Mesenchymal stem cell (in vitro differentiated cells and primary cell): ENCODE measurements at places on chromosomes 1 and 21.

- peak; percentile 77 for DNase-seq
- no peaks in the 10 kb centered on the region for H3K36me3 ChIP-seq
- H3K4me1 ChIP-seq: peaks cover 4% of the 10 kb centered on the region
Measured at GRCh38 chr1:212030936-212031528, 4.3 kb downstream of the INTS7 start.

- no peaks in the 10 kb centered on the region for H3K4me1 ChIP-seq
- H3K27me3 ChIP-seq: no peaks in the 10 kb centered on the region
- no peak overlapping the region for H3K27ac ChIP-seq
- H3K4me3 ChIP-seq: no peak overlapping the region
Measured at GRCh38 chr1:232786845-232787455, 18.3 kb upstream of the MAP10 start.

GRCh38 chr1:201350884-201351283 lies 26.6 kb downstream of the TNNT2 start:
- H3K4me1 ChIP-seq: peaks cover 4% of the 10 kb centered on the region
- H3K4me3 ChIP-seq: no peak overlapping the region
- DNase-seq: no peak
- H3K36me3 ChIP-seq: no peaks in the 10 kb centered on the region

DNA sequence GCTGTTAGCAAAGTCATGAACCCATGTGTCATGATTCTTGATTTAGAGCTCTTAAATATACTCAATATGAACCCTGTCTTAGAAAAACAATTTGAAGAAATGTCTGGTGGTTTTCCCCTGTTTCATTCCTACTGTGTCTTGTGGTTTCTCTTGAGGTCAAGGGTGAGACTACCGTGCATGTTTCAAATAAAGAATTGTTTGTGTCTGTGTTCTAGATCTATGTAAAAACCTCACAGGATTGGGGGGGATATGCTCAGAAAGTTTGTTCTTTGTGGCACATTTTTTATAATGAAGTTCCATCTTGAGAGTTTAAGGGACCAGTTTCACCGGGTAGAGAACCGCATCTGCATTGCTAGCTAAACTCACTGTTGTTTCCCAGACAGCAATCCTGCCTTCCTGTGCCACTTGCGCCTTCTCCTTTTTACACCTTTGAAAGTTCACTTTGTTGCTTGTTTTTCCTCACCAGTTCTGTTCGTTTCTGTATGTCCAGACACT lies 30.9 kb upstream of the CACYBP start:
- H3K36me3 ChIP-seq: no peaks in the 10 kb centered on the region
- peak; percentile 69 for DNase-seq
- H3K4me1 ChIP-seq: peaks cover 5% of the 10 kb centered on the region
- no peak overlapping the region for H3K4me3 ChIP-seq
- no peaks in the 10 kb centered on the region for H3K27me3 ChIP-seq

GRCh38 chr1:48052923-48053291 lies 55.7 kb upstream of the TRABD2B start:
- no peaks in the 10 kb centered on the region for H3K4me1 ChIP-seq
- no peak overlapping the region for H3K4me3 ChIP-seq
- DNase-seq: no peak
- H3K36me3 ChIP-seq: no peaks in the 10 kb centered on the region
- no peak overlapping the region for H3K27ac ChIP-seq
- peaks cover 32% of the 10 kb centered on the region for H3K27me3 ChIP-seq

DNA sequence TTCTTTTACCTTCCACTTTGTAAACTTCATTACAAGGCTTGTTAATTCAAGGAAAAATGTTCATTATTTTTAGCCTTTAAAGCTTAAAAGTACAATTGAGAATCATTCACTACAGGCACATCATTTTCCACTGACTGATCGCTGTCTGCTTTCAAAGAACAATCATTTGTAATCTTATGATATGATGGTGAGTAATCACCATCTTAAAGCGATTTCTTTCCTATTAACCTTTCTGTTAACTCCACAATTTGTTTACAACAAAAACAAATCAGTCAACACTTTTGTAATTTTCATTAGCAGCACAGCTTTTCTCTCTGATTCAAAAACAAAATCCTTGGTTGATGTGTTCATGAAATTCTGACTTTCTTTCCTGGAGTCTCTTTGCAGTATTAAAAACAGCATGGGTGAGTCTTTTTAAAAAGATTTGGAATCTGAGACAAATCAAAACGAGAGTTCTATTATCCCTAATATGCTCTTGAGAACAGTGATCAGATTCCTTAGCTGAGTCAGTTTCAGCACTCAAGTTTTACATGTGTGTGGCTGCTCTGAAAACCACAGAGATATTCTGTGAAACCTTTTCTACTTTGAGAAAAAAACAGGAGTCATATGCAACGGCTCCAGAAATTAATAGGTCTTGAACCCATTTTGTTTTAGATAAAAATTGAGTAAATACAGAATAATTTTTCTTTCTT lies 145.8 kb upstream of the TMPRSS15 start:
- H3K27ac ChIP-seq: no peak overlapping the region
- no peaks in the 10 kb centered on the region for H3K4me1 ChIP-seq
- no peaks in the 10 kb centered on the region for H3K36me3 ChIP-seq
- no peaks in the 10 kb centered on the region for H3K27me3 ChIP-seq
- no peak for DNase-seq

- no peaks in the 10 kb centered on the region for H3K4me1 ChIP-seq
- DNase-seq: peak; percentile 66
- H3K27ac ChIP-seq: no peak overlapping the region
Measured at GRCh38 chr1:192639607-192640368, 3.8 kb downstream of the RGS13 start.

GRCh38 chr1:185373813-185374529 lies 56.9 kb upstream of the IVNS1ABP start:
- H3K4me1 ChIP-seq: no peaks in the 10 kb centered on the region
- no peak overlapping the region for H3K4me3 ChIP-seq
- peak overlapping the region; percentile 54 for H3K27ac ChIP-seq
- H3K27me3 ChIP-seq: no peaks in the 10 kb centered on the region
- DNase-seq: peak; percentile 52
- no peaks in the 10 kb centered on the region for H3K36me3 ChIP-seq

GRCh38 chr1:243942196-243943150 lies 92.4 kb upstream of the AKT3 start:
- no peak overlapping the region for H3K27ac ChIP-seq
- H3K27me3 ChIP-seq: peaks cover 10% of the 10 kb centered on the region
- H3K4me3 ChIP-seq: no peak overlapping the region
- peaks cover 14% of the 10 kb centered on the region for H3K4me1 ChIP-seq

GRCh38 chr1:24276791-24277190 lies 42.4 kb upstream of the GRHL3 start:
- H3K27ac ChIP-seq: no peak overlapping the region
- H3K4me1 ChIP-seq: no peaks in the 10 kb centered on the region
- H3K36me3 ChIP-seq: no peaks in the 10 kb centered on the region
- no peak overlapping the region for H3K4me3 ChIP-seq
- peaks cover 24% of the 10 kb centered on the region for H3K27me3 ChIP-seq

DNA sequence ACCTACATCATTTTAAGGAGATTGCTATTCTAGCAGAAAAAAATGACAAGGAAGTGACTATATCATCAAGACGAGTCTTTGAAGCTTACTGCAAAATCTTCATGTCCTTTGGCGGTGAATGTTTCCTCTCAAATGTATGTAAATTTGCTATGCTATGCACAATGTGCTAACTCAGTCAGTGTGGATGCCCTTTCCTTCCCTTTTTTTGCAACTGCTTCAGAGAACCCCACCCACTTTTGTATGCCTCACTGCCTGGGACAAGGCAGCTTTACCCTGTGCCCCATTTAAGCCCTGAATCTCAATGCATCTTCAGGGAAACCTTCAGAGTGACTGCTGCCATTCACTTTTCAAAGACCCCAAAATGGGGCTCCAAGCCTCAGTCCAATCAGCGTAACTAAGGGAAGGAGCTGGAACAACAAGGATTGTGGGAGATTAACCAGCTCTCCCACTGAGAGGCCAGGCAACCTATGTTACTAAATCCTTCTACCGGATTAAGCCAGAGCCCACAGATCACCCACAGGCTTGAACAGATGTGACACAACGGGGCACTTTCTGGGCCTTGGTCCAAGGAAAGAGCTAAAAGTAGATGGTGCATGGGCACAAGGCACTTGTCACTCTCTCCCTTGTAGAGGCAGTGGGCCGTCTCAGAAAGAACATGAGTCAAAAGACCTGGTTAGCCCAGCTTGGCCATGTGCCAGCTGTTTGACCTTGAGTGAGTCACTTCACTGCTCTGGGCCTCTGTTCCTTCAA lies 154.4 kb downstream of the PLPP3 start:
- no peak overlapping the region for H3K4me3 ChIP-seq
- H3K36me3 ChIP-seq: no peaks in the 10 kb centered on the region
- H3K4me1 ChIP-seq: peaks cover 2% of the 10 kb centered on the region
- H3K27me3 ChIP-seq: no peaks in the 10 kb centered on the region
- no peak overlapping the region for H3K27ac ChIP-seq
- DNase-seq: peak; percentile 75

GRCh38 chr21:45021428-45022347 lies 52.7 kb upstream of the ADARB1 start:
- H3K4me1 ChIP-seq: peaks cover 26% of the 10 kb centered on the region
- H3K27ac ChIP-seq: no peak overlapping the region
- no peak overlapping the region for H3K4me3 ChIP-seq
- DNase-seq: no peak
- H3K36me3 ChIP-seq: no peaks in the 10 kb centered on the region

DNA sequence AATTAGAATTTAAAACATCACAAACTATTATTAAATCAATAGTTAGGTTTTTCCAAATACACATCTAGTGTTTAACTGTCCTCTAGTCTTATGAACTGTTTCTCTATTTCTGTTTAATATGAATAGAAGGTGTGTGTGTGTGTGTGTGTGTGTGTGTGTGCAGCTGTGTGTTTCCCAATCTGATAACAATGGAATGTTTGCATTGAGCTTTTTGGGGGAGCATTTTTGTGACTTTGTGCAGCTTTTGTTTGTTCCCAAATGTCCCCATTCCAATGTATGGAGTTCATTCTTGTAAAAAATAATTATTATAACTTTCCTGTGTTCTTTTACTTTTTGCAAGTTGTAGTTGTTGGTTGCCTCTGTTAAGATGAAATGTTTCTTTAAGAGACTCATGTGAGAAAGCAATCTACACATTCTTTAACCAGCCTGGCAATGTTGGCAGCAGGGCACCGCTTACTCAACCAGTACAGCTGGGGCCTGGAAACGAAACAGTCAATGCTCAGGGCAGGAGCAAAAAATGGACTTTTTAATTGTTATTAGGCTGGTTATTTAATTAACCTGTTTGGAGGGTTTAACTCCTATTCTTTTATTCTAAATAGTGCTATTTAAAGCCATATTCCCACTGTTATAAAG lies 354.3 kb downstream of the SRGAP2C start:
- H3K4me1 ChIP-seq: no peaks in the 10 kb centered on the region
- H3K27me3 ChIP-seq: no peaks in the 10 kb centered on the region
- DNase-seq: no peak
- H3K4me3 ChIP-seq: no peak overlapping the region
- H3K36me3 ChIP-seq: no peaks in the 10 kb centered on the region

- no peak overlapping the region for H3K27ac ChIP-seq
- no peaks in the 10 kb centered on the region for H3K36me3 ChIP-seq
- H3K27me3 ChIP-seq: no peaks in the 10 kb centered on the region
- DNase-seq: no peak
Measured at GRCh38 chr21:45845063-45845769, 136.4 kb upstream of the COL6A1 start.
